ENCODE measurements at places on chromosomes 5 and 9.

DNA sequence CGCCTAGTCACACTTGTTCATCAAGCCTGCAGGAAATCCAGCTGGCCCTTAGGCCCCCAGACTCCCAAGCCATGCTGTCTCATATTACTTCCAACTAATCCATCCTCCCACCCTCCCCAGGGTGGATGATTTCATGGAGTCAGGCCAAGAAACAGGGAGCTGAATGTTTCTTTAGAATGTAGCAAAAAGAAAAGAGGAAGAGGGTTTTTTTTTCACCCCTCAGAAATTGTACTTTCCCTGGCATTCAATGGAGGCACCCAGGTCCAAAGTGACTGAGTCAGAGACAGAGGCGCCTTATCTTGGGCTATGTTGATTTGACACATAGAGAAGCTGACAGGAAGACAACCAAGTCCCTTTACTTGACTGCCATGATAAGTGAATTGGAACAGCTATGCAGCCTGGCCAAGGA lies 260.2 kb upstream of the NR4A3 start:
- DNase-seq = no peak

DNA sequence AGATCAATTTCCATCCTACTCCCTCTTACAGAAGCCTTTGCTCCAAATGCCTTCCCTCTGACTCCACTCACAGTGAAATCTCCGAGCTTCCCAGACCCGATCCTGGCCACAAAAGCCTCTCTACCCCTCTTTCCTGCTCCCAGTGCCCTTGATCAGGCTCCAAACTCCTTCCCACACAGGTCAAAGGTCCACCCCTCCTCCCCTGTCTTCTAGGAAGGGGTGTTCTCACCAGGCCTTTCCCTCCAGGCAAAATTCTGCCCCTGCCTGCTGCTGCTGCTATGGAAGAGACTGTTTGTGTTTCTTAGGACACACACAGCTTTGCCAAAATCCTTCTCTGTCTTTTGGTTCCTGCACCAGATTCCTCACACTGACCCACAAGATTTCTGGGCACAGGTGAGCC lies 85.8 kb upstream of the ALDH1A1 start:
- no peak for DNase-seq

- DNase-seq = no peak
These were observed 155.1 kb downstream of the SPOCK1 start for GRCh38 chr5:137344021-137344420.

DNA sequence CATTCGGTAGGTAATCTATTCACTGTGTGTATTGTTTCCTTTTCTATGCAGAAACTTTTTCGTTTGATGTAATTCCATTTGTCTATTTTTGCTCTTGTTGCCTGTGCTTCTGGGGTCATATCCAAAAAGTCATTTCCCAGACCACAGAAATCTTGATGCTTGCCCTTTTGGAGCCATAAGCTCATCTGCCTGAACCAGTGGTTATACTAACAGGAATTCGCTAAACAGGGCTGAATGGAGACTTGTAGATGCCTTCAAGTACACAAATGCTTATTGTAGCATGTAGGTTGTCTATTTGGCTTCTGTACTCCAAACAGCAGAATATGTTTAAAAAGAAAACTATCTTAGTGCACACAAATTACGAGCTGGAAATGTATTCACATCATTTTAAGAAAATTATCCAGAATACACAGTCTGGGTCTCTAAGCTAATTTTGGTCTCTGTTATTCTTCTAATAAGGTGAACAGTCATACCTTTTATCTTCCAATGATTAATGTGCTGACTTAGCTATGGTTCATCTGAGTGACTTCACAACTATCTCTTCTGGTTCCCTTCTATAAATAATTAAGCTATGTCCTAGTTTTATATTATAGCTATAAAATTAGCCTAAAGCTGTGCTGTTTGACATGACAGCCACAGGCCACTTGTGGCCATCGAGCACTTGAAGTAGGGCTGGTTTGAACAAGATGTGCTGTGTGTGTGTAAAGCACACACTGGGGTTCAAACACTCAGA lies 87.6 kb downstream of the DAPK1 start:
- no peak for DNase-seq

GRCh38 chr5:132747616-132748440 lies 602 bp downstream of the CCNI2 start:
- DNase-seq = no peak

- DNase-seq = peak; percentile 23
These were observed 1.7 kb downstream of the EBF1 start for GRCh38 chr5:159097784-159098602.

GRCh38 chr9:137441289-137441934 lies at the start of gene ENTPD8:
TSS of gene ENTPD8 (minus strand) at chr9:137441357. CDS start at chr9:137438285, 3,072 bp downstream.
- no peak for DNase-seq

DNA sequence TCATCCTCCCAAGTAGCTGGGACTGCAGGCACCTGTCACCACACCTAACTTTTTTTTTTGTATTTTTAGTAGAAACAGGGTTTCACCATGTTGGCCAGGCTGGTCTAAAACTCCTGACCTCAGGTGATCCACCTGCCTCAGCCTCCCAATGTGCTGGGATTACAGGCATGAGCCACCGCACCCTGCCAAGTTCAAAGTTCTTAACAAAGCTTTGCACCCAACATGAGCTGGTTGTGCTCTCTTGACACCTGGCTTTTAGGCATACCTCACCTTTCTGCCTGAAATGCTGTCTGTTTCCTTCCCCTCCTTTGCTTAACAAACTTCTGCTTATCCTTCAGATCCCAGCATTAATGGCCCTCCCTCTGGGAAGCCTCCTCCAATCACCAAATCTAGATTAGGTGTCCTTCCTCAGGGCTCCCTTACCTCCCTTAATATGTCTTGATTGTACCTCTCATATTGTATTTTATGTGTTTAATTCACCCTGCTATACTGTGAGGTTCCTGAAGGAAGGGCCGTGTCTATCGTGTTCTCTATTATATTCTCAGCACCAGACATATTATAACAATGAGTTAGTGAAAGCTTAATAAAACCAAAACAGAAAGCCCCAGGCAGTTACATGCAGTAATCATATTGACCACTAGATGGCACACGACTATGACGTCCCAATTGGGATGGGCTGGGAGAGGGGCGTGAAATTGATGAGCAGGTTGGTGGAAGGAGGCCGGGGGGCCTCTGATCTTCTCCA lies 62.9 kb upstream of the PPARGC1B start:
- no peak for DNase-seq

DNA sequence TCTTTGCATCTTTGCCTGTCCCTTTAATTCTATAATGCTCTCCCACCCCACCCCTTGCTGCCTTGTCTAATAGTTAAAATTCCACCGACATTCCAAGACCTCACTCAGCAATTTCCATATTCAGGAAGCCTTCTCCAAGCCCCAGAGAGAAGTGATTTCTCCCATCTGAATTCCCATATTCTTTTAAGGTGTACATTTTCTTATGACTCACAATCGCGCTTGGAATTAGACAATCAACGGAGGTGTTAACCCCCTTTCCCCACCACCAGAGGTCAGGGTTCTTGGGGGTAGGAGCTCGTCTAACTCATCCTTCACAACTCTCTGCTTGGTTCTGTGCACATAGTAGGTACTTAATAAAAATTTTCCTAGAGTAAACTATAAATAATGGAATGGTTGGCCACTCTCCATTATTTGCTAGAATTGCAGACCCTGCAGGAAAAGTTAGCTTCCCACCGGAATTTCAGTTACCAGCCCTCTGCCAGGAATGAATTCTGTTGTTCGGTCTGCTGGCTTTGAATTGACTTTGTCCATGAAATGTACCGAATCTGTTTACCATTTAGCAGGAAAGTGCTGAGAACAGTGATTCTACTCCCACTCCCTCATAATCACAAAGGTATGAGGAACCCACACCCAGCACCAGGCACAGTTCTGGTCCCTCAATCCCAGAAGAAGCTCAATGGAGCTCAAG lies 5.0 kb downstream of the KCNIP1 start:
- no peak for DNase-seq

- no peak for DNase-seq
These were observed 53.6 kb downstream of the RXRA start for GRCh38 chr9:134379831-134380365.

DNA sequence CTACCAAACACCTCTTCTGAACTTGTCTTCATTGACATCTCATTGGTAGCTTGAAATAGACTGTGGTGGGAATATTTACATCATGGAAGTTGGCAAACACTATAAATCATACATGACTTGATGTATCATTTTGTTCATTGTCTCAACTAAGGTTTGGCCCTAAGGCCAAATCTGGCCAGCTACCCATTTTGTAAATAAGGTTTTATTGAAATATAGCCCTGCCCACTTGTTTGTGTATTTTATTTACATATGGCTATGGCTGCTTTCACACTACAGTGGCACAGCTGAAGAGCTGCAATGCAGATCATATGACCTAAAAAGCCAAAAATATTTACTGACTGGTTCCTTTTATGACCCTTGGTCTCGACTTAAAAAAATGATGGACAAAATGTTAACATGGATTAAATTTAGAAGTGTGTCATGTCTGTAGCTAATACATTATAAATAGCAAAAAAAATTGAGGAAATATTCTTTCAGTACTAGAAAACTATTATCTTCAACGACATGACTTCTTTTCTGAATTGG lies 22.1 kb downstream of the FAM240B start:
- DNase-seq = no peak

DNA sequence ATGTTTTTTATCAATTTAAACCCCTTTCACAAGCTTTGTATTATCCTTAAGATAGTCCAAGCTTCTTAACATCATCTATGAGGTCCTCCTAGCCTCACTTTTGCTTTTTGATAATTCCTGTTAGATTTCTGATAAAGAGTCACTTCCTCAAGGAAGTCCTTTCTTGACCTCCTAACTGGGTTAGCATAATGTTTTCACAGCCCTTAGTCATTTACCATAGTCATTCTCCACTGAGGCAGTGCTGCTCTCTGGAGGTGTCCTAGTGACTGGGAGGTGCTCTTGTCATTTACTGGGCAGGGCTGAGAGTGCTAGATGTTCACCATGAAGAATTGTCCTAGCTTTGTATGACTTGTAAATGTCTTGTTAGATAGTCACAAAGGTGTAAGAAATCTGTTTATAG lies 26.4 kb downstream of the TNPO1 start:
- no peak for DNase-seq

DNA sequence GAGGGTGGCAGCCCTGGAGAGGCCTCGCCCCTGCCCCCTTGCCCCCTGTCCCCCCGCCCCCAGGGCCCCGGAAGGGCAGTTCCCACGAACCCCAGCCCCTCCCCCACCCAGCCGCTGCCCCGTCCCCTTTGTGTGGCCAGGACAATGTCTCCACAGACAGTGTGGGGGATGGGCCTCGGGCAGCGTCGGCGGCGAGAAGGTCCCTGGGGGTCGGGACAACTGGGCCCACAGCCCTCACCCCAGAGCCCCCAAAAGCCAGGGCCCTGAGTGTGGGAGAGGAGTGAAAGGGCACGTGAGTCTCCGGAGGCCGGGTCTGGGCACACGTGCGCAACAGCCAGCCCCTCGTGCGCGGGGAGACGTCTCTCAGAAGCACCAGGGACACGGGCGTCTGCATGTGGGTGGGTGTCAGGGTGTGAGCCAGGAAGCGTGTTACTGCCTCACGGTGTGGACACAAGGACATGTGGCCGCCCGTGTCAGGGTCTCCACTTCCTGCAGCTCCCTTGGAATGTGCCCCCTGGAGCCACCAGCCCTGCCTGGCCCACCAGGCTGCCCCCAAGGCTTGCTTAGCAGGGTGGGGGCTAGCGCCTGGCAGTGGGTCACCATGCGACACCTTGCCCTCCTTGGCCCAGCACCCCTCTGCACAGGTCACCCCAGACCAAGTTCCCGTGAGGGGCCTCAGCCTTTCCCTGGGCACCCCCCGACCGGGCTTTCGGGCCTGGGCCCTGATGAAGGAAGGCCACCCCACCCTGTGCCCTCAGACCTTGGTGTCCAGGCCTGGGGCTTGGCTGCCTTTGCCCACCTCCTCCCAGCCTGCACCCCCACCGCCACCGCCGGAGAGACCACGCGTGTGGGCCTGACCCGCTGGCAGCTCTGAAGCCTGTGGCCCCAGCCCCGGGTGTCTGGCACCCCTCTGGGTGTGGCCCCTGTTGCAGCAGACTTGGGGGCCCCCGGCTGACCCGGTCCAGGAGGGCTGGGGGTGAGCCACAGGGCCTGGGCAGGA lies 12.8 kb upstream of the NRARP start:
- peak; percentile 18 for DNase-seq

DNA sequence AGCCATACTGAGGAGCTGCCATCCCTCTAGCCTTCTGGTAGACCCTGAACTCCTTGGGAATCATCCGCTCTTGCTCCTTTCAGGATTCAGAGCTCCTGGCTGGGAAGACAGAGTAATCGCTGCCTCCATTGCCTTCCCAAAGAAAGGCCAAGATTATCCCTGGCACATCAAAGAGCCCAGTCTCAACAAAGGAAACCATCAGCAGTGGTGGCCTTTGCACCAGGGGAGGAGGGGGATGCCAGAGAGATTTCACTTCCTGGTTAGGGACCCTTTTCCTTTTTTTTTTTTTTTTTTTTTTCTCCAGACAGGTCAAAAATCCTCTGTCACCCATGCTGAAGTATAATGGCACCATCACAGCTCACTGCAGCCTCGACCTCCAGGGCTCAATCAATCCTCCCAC lies 16.0 kb upstream of the ERGIC1 start:
- DNase-seq = no peak

- no peak for DNase-seq
These were observed 3.3 kb upstream of the TDRD7 start for GRCh38 chr9:97408562-97408961.

DNA sequence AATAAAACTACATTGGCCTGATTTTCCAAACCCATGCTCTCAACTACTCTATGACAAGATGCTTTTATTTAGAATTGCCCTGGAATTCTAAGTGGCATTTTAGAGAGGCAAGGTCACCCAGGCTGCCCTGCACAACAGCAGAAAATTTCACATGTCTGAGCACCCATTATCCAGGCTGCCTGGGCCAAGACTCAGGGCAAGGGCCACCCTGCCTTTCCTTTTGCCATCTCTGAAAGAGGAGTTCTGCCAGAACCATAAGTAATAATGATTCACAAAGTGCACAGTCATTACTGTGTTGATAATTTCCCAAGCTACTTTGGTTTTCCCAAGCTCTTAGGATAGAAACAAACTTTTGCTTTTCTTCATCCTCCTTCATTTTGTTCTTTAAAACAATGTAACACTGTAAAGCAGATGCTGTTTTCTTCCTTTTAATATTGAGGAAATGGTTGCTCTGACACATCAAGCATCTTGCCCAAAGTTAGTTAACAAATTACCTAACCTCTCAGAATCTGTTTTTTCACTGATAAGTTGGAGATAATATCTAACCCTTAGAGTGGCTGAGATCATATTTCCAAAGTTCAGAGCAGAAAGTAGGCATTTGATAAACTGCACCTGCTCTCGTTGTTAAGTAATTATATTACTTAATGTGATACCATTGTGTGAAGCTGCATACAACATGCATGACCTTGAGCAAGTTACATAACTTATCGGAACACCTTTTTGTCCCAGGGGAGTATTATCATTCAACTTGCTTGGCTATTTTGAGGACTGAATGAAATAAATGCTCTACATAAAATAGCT lies 325.6 kb downstream of the PRELID2 start:
- no peak for DNase-seq

GRCh38 chr9:125748446-125749099 lies 1.4 kb downstream of the PBX3 start:
- peak; percentile 32 for DNase-seq

GRCh38 chr5:93161661-93162654 lies 419.1 kb downstream of the NR2F1-AS1 start:
- DNase-seq = no peak
